ENCODE measurements at places on chromosomes 13 and 19. TPM values are rescaled to one million over a fixed set of nuclear protein-coding genes. Genes with fewer than 3 reads are reported as not detected.
A peak's percentile ranks its signal among the peaks of the same experiment; 100 is the strongest.

- no peak overlapping the region for H3K4me3 ChIP-seq
- H3K4me1 ChIP-seq = peaks cover 2% of the 10 kb centered on the region
- no peak for DNase-seq
Measured at GRCh38 chr19:40224342-40225150, 1.9 kb downstream of the CCNP start.

DNA sequence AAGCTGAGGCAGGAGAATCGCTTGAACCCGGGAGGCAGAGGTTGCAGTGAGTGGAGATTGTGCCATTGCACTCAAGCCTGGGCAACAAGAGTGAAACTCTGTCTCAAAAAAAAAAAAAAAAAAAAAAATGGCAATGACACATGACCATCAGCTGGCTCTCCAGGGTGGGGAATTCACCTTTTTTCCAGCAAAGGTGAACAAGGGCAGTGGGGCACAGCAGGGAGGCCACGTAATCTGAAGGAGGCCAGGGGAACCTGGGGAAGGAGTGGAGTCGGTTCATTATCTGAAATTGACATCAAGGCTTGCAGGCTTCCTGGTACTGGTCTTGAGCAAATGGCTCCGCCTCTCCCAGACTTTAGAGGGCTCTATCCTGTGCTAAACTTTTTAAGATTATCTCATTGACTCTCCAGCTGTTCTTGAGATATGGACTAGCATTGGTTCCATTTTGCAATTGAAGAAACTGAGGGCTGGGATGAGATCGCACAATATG, 28.1 kb downstream of the KEAP1 start:
- H3K36me3 ChIP-seq = no peaks in the 10 kb centered on the region
- no peak overlapping the region for H3K27ac ChIP-seq
- no peak overlapping the region for H3K4me3 ChIP-seq
- DNase-seq = no peak

Gene ZNF841
- total RNA-seq = 37.9 TPM

DNA sequence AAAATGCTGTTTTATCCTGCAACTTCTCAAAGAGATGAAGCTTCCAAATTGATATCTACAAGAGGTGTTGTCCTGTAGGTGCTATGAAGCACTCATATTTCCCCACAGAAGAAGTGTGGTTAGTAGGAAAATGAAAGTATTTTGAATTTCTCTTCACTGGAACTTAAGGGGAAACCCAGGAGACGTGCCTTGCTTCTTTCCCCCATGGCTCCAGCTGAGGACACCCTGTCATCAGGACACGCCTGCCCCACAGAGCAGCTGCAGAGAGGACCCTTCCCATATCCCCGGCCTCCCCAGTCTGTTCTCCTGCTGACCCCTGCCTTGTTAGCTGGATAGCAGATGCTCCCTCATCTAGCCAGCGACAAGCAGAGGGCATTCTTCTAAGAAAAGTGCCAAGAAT, 371.3 kb downstream of the COG6 start:
- H3K27me3 ChIP-seq = no peaks in the 10 kb centered on the region
- no peak overlapping the region for H3K4me3 ChIP-seq
- H3K27ac ChIP-seq = no peak overlapping the region
- peaks cover 17% of the 10 kb centered on the region for H3K4me1 ChIP-seq
- DNase-seq = no peak

GRCh38 chr13:111644750-111645149, 324.3 kb downstream of the TEX29 start:
- peaks cover 66% of the 10 kb centered on the region for H3K27me3 ChIP-seq
- H3K27ac ChIP-seq = no peak overlapping the region
- no peaks in the 10 kb centered on the region for H3K36me3 ChIP-seq
- no peak for DNase-seq
- H3K4me1 ChIP-seq = no peaks in the 10 kb centered on the region

DNA sequence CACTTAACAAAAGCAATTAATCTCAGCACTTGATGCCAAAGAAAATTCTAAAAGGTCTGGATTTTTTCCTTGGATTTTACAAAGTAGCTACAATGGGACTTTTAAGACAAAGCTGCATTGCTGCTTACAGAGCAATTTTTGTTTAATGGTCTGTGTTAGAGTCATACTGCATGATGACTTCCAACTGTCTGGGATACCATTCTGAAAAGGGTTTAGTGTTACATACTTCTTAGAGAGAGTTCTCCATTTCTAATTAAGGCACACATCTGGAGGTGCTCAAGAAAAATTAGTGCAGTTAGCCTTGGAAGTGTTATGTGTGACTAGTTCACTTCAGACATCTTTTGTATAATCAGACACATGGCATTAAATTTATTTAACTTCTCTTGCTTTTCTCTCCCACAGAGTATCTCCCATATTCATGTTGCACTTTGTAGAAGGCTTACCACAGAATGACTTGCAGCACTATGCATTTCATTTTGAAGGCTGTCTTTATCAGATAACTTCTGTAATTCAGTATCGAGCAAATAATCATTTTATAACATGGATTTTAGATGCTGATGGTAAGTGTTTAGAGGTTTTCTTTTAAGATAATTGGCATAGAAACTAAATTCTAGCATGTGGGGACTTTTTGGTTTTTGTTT, 35.1 kb downstream of the USPL1 start:
- H3K4me3 ChIP-seq = no peak overlapping the region
- no peaks in the 10 kb centered on the region for H3K4me1 ChIP-seq
- peaks cover 36% of the 10 kb centered on the region for H3K36me3 ChIP-seq
- no peaks in the 10 kb centered on the region for H3K27me3 ChIP-seq
- H3K27ac ChIP-seq = no peak overlapping the region
- DNase-seq = no peak

DNA sequence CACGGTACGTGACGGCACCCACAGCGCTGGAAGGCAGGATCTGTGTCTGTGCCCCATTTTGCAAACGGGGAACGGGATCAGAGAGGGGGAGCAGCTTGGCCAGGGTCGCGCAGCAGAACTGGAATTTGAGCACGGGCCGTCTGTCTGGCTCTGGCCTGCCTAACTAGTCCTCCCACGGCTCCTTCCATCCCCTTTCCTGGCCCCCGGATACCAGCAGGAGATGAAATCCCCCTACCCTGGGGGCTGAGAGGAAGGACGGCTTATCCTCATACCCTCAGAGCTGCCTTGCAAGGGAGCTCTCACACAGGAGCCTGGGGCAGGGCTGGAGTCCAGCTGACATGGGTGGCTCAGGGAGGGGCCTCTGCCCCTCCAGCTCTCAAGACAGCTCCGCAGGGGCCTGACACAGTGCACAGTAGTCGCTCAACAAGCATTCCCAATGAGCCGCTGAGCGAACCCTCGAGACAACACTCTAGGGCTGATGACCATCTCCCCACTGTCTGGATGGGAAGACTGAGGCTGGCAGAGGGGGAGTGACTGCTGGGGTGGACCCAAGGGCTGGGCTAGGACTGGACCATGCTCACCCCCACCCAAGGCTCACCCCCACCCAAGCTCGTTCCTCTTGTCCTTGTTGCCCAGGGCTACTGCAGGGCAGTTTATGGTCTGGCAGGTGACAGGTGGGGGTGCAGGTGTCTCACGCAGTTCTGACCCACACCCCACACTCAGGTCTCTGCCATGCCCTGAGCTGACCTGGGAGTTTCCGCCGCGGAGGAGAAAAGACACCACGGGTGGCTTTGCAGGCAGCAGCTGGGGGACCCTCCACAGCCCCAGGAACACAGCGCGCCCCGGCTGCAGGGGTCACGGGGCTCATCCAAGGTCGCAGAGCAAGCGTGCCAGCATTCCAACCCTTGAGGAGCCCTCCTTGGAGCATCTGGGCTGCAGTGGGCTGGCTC, 4.0 kb downstream of the ZBTB7A start:
- H3K36me3 ChIP-seq = peaks cover under 1% of the 10 kb centered on the region
- peak overlapping the region; percentile 64 for H3K27ac ChIP-seq
- peaks cover 14% of the 10 kb centered on the region for H3K4me1 ChIP-seq
- H3K27me3 ChIP-seq = no peaks in the 10 kb centered on the region

Gene ADAMTSL5
- 4.6 TPM for total RNA-seq

Gene ZNF181
- 7.3 TPM for total RNA-seq

Gene KCNC3
- total RNA-seq = 57.7 TPM

Gene CFAP97D2
- not detected for total RNA-seq

DNA sequence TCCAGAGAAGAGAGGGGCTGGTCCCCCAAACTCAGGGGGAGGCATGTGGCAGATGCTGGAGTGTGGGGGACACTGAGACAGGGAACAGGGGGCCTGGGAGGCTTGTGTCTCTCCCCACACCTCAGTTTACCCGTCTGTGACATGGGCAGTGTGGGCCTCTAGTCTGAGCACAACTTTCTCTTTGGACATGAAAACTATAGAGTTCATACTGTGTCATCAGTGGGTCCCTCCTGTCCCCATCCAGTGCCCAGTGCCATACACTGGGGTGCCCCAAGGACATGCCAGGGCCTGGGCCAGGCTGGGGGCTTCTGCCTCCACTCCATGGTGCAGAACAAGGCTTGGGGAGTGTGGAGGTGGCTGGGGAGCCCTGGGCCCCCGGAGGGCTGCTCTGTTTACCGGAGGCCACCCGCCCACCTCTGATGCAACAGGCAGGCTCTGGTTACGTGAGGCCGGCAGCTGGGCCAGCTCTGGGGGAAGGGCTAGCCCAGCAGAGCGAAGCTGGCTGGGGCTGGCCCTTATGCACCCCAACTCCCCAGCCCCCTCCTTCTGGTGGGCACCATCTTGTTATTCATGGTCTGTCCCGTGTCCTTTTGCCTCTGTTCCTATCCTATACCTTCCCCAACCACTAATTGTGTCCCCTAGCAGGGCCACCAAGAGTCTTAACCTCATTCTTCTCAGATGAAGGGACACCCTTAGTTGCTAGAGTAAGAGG, 1.9 kb upstream of the MEF2B start:
- H3K4me1 ChIP-seq = peaks cover 19% of the 10 kb centered on the region
- H3K4me3 ChIP-seq = no peak overlapping the region
- no peak for DNase-seq
- H3K36me3 ChIP-seq = peaks cover 2% of the 10 kb centered on the region

Gene MAMSTR
- 6.5 TPM for total RNA-seq

- peaks cover 4% of the 10 kb centered on the region for H3K27me3 ChIP-seq
- DNase-seq = no peak
- no peak overlapping the region for H3K4me3 ChIP-seq
- no peaks in the 10 kb centered on the region for H3K36me3 ChIP-seq
Measured at GRCh38 chr13:103140001-103140671, 73.9 kb upstream of the SLC10A2 start.

DNA sequence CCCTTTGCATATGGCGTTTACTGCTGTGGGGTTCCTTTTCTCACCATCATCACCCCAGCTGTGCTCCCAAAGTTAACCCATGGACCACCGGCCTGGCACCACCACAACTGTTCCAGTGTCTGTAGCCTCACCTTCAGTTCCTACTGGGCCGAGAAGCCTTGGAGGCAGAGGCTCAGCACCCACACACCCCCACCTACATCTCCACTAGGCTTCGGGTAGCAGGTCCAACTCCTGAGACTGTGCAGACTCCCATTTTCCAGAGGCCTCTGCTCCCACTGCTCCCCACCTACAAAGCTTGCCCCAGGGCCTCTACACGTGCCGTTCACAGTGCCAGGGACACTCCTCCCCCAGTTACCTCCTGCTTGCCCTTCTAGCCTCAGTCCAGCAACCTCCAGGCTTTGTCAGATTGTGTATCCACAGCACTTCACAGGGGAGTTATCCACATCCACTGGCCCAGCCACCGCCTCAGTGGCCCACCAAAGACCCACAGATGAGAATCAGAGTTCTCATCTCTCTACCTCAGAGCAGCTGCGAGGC, 14.1 kb downstream of the SLC27A5 start:
- no peak overlapping the region for H3K27ac ChIP-seq
- H3K36me3 ChIP-seq = no peaks in the 10 kb centered on the region
- no peak for DNase-seq
- no peaks in the 10 kb centered on the region for H3K27me3 ChIP-seq
- H3K4me3 ChIP-seq = peak overlapping the region; percentile 28
- peaks cover 18% of the 10 kb centered on the region for H3K4me1 ChIP-seq

DNA sequence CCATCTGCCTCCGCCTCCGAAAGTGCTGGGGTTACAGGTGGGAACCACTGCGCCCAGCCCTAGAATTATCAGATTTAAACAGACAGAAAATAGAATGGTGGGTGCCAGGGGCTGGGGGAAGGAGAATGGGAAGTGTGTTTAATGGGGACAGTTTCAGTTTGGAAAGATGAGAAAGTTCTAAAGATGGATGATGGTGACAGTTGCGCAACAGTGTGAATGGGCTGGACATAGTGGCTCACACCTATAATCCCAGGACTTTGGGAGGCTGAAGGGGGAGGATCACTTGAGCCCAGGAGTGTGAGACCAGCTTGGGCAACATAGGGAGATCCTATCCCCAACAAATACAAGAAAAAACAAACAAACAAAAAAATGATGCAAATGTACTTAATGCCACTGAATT, 15.9 kb downstream of the KANK2 start:
- H3K4me1 ChIP-seq = peaks cover 1% of the 10 kb centered on the region
- peak overlapping the region; percentile 35 for H3K27ac ChIP-seq
- DNase-seq = no peak
- H3K27me3 ChIP-seq = no peaks in the 10 kb centered on the region
- no peak overlapping the region for H3K4me3 ChIP-seq
- H3K36me3 ChIP-seq = peaks cover 28% of the 10 kb centered on the region

GRCh38 chr19:28289295-28290063, 923.5 kb downstream of the UQCRFS1 start:
- H3K4me3 ChIP-seq = no peak overlapping the region
- H3K27ac ChIP-seq = peak overlapping the region; percentile 84
- no peak for DNase-seq
- peaks cover 55% of the 10 kb centered on the region for H3K4me1 ChIP-seq
- H3K36me3 ChIP-seq = no peaks in the 10 kb centered on the region
- peaks cover 4% of the 10 kb centered on the region for H3K27me3 ChIP-seq

DNA sequence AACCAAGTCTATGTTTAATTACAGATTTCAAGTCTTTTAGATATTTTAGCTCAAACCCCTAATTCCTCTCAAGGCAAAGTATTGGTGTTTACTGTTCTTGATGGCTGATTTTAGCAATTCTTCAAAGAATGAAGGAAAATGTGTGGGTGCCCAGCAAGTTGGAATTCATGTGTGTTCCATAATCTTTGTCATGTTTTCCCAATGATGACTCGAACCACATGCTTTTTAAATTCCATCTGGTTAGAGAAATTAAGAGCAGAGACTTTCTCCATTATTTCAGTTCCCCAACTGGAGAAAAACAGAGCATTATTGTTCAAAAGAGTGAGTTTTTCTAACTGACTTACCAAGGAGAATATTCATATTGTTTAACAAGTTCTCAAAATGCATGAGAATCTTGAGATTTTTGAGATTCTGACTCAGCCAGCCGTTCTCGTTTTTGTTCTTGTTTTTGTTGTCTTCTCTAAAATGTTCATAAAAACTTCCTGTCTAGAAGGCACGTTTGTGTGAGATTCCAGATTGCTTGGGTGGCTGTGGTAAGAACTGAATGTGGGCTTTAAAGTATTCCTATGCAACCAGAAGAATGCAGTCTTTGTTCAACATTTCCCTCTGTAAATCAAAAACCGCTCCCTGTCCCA, 404.7 kb downstream of the IRS2 start:
- peak overlapping the region; percentile 14 for H3K27ac ChIP-seq
- no peak overlapping the region for H3K4me3 ChIP-seq
- no peaks in the 10 kb centered on the region for H3K36me3 ChIP-seq
- DNase-seq = no peak

DNA sequence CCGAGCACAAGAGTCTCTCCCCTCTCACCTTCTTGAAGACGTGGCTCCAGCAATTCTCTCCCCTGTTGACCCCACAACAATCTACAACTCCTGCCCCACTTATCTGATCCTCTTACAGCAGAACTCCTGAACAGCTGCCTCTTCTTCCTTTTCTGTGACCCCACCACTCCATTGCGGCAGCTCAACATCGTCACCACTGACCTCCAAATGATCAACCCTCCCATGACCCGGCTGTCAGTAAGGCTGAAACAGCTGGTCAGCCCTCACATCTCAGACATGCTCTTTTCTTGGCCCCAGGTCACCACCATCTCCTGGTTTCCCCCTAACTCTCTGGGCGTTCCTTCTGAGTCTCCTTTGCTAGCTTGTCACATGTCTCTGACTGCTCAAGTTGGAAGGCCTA, 1.8 kb downstream of the EXOSC5 start:
- H3K27me3 ChIP-seq = no peaks in the 10 kb centered on the region
- DNase-seq = no peak
- no peak overlapping the region for H3K27ac ChIP-seq
- peaks cover 3% of the 10 kb centered on the region for H3K36me3 ChIP-seq
- H3K4me3 ChIP-seq = peak overlapping the region; percentile 100
- peaks cover 35% of the 10 kb centered on the region for H3K4me1 ChIP-seq
